ENCODE measurements at places on chromosomes 11 and 22.
A peak's percentile ranks its signal among the peaks of the same experiment; 100 is the strongest.

- peak; percentile 91 for DNase-seq
Observed at GRCh38 chr11:17386331-17387084, 2.0 kb downstream of the KCNJ11 start.

DNA sequence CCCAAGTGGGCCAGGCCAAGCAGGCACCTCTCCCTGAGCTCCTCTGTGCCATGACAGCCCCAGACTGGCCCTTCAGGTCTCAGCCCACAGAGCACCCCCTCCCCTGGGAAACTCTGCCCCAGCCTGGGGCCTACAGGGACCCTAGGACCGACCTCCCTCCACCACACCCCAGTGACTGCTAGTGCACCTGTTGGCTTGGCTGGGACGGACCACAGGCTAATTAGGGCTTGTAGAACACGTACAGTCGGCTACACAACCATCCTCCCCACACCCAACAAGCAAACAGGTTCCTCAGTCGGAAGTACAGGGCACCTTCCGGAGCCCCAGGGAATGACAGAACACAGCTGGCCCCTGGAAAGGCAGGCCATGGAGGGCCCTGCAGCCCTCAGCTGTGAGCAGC, 4.3 kb downstream of the SBF1 start:
- DNase-seq: no peak

DNA sequence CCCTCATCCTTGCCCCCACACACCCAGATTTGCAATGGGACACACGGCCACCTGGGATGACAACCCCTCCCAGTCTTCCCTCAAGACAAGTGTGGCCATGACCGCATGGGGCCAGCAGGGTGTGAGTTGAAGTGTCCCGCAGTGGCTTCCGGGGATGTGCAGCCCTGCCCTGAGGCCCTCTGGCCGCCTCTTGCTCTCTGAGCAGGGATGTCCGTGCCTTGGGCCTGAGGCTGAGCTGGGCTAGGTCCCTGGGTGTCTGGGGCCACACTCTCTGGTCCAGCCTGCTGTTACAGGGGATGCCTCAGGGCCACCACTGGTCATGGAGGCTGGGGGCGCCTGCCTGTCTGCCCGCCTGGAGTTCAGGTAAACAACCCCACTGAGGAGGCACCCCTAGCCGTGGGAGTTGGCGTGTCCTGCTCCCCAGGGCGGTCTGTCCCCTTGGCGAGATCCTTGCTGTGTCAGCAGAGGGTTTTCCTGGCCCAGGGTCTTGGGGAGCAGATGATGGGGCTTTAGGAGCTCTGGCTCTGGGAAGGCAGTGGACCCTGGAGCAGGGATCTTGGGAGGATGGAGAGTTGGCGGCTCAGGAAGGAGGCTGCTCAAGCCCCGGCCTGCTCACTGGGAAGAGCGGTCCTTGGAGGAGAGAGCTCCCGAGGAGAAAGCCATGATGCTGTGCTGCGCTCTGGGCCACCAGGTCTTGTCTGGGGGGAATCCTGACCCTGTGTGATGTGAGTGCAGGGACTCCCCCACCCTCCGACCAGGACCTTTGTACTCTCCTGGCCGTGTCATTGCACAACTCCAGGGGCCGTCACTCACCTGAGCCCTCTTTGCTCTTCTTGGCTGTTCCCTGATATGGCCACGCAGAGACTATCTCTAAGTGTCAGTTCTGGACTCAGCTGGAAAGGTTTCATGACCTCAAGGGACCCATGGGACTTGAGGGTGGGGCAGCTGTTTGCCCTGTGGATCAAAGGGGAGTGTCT, 67.9 kb downstream of the KCNQ1 start:
- DNase-seq: no peak

DNA sequence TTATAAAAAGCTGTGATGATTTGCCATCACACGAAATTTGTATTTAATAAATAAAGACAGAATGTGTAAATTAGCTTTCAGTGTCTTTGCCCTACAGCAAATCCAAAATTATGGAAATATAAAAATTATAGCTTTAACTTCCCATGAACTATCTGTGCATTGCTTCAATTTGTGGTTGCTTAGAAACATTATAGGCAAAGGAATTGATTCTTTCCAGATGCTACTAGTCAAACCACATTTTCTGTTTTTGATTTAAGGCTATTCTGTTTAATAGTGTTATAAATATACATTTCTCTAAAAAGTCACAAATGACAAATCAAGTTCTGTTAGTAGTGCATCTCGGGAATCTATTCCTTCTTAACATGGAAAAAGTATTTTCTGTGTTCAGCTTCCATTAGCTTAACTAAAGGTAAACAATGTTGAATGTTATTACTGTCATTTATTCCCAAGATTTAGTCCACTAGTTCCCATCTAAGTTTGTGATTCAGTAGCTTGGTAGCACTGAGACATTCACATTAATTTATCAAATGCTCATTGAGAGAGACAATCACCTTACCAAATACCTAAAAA, 1086.3 kb upstream of the CCDC90B start:
- no peak for DNase-seq

DNA sequence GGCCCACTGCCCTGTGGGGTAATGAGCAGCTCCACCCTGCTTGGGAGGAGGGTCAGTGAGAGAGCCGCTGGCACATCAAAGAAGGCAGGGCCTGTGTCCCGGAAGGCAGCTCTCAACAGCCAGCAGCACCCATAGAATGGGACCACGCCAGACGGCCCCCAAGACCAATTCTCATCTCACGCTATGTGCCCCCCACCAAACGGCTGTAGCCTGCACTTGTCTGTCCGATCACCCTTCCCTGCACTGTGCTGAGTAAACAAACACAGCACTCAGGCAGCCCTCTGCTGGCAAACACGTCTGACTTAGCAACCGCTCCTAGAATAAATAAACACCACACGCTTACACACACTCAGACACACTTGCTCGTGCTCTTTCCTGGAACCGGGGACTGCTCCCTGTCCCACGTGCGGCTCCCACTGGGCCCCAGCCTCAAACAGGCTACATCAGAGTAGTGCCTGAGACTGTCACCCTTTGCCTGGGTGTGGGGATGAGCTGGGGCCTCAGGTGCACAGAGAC, 53.2 kb upstream of the CDON start:
- DNase-seq: no peak

- DNase-seq: no peak
Observed at GRCh38 chr11:58394195-58394594, 12.5 kb downstream of the OR5B3 start.

GRCh38 chr11:13836666-13837065, 125.9 kb upstream of the SPON1 start:
- DNase-seq: no peak

DNA sequence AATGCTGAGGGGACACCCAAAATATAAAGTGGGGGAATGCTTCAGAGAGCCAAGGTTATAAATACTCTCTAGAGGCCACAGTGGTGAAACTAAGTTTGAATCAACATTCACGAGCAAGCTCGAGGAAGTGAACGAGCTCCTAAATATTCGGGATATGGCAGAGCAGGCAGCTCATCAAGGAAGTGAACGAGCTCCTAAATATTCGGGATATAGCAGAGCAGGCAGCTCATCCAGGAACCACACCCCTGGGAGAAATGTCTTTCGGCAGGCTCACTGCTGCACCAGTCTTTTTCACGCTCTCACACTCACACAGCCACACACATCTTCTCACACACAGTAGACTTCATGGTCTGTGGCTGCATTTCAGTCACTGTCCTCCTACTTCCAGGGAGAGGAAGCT, 787.5 kb downstream of the OPCML start:
- no peak for DNase-seq

DNA sequence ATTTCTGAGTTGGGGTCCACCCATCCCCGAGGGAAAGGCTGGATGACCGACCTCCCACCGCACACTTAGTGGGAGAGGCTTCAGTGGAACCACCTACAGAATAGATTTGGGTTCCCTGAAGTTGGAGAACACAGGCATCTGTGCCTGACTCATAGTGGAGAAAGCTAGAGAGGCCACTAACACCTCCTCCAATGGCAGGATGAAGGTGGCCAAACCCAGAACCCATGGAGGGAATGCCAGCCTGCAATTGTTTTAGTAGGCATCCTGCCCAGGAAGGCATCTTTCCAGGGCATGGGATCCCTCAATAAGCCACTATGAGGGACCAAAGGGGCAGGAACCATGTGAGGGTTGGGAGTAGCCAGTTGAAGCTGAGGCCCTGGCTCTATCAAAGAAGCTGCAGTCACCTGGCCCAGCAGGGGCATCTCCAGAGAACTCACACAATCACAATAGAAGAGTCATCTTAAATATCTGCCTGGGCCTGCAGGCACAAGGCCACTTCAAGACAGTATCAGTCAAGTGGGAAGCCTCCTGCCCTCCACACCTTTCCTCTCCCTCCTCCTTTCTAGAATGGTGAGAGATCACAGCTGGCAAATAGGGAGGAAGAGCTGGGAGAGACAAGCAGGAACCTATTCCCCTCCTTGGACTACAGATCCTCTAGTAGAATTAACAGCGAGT, 124.1 kb upstream of the CSNK2A3 start:
- DNase-seq: peak; percentile 18

DNA sequence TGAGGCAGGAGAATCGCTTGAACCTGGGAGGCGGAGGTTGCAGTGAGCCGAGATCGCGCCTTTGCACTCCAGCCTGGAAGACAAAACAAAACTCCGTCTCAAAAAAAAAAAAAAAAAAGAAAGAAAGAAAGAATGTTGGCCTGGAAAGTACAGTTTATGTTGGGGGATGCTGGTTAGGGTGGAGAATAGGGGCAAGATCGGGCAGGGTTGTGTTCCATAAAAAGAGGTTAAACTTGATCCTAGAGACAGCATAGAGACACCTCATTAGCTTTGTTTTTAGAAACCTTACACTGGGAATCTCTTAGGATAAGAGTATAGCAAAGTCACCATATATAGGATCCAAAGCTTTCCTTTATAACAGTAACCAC, 1.9 kb upstream of the FTH1 start:
- no peak for DNase-seq

DNA sequence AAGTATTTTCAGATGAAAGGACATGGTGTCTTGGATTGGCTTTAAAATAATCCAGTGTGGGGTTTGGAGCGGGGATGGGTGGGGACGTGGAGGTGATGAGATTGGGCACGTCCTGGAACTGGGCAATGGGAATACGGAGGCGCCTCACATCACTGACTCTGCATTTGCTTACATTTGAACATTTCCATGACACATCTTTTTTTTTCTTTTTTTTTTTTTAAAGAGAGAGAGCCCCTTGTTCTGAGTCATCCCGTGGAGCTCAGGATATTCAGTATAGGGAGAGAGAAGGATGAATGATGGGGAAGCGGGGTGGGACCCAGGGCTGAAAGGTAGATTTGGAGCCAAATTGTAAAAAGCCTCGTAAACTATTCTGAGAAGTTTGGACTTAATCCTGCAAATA, 142.7 kb downstream of the FBXO7 start:
- DNase-seq: no peak

DNA sequence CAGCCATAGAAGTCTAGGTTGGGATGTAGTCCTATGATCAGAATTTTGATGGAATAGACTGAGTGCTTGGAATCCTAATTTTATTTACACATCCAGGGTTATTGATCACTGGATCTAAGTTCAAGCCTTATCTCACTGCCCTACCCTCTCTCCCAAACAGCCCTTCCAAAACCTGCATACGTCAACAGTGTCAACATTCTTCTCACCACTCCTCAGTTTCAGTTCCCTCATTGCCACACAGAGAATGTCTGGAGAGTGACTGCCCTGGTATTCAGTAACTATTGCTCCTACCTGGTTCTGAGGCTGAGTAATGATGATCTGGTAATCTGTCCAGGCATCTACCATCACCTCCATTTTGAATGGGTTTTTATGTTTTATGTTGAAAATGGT, 60.0 kb downstream of the GLYATL1 start:
- no peak for DNase-seq

DNA sequence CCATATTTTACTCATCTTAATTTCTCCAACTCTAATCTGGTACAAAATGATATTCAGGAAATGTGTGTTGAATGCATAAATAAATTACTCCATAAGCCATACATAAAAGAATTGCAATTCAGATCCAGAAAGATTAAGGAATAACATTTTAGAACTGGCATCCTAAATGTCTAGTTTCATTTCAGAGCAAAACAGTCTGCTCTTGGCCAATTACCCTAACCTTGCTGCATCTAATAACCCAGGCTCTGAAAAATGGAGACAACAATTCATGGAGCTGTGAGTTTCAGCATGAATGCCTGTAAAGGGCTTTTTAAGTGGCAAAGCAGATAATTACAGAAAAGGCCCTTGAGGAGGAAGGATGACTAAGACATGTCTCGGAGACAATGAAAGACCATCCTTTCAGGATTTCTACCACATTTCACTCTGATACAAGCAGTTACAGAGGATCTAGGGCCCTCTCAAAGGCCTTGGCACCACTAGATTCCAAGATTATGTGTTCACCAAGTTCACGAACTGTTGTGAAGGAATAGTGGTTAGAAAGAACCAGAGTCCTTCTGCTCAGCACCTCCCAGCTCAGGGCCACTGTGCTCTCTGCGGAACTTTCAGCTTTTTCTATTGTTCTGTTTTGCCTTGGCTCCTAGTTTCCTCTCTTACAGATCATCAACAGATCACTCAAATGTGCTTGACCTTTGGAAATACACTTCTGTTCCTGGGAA, 157.6 kb upstream of the BLID start:
- DNase-seq: no peak

DNA sequence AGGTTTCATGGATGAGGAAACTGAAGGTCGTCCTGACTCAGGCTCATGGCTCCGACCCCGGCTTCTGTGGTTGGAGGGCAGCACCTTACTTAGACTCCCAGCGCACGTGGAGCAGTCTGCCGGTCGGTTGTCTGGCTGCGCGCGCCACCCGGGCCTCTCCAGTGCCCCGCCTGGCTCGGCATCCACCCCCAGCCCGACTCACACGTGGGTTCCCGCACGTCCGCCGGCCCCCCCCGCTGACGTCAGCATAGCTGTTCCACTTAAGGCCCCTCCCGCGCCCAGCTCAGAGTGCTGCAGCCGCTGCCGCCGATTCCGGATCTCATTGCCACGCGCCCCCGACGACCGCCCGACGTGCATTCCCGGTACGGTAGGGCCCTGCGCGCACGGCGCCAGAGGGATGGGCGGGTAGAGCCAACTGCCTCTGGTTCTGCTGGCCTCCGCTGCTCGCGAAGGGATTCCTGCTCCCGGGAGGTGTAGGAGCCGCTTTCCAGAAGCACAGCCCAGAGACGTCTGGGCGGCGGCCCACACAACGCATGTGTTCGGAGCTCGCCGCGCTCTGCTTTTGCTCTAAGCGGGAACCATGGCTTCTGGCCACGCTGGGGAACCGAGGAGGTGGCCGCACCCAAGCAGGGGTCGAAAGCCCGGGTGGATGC, at the start of gene LDHA:
LDHA (plus strand) TSS at position 289 of the 653 bp plus-strand sequence. CDS start 2,280 bp downstream, outside the sequence.
- peak; percentile 76 for DNase-seq
